ENCODE measurements at places on chromosomes 1 and 21.

GRCh38 chr1:17885663-17886320 is 130.7 kb downstream of the ACTL8 start:
- DNase-seq, result no peak

GRCh38 chr1:11592752-11593151 is 61.5 kb downstream of the FBXO2 start:
- no peak for DNase-seq

DNA sequence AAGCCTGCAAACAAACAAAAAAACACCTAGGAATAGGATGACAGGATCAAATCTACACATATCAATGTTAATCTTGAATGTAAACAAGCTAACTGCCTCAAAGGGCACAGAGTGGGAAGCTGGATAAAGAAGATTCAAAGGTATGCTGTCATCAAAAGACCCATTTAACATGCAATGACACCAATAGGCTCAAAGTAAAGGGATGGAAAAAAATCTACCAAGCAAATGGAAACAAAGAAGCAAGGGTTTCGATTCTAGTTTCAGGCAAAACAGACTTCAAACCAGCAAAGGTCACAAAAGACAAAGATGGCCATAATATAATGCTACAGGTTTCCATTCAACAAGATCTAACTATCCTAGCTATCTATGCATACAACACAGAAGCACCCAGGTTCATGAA is 16.2 kb upstream of the OR2T10 start:
- no peak for DNase-seq

GRCh38 chr1:6700853-6701436 is 671 bp downstream of the DNAJC11 start:
- DNase-seq, result no peak

GRCh38 chr1:101253976-101254674 is 17.3 kb downstream of the S1PR1 start:
- peak; percentile 87 for DNase-seq

Data from fibroblast of lung (primary cell).